A549 treated with CpdA at 1 μM for 4 hours (cell line): ENCODE measurements at places on chromosomes 4 and X. TPM values are rescaled to one million over a fixed set of nuclear protein-coding genes. Genes with fewer than 3 reads are reported as not detected.

The CT45A6 gene
- total RNA-seq = not detected in 5 replicates

The IL3RA gene
- total RNA-seq = 0.08 to 0.34 TPM (median 0.17 TPM) in 5 replicates

The PNCK gene
- total RNA-seq = 0.22 to 0.86 TPM (median 0.52 TPM) in 4 of 5 replicates, not detected in the other

The CSN1S1 gene
- total RNA-seq = not detected in 5 replicates

The NXF2 gene
- total RNA-seq = not detected in 5 replicates

The CCSER1 gene
- total RNA-seq = not detected in 5 replicates

The NDNF gene
- total RNA-seq = not detected in 5 replicates

The HOPX gene
- total RNA-seq = not detected in 5 replicates

The SULT1B1 gene
- 0.01 TPM in 1 of 5 replicates, not detected in the others for total RNA-seq

The TCEAL2 gene
- not detected in 5 replicates for total RNA-seq

The MEPE gene
- not detected in 5 replicates for total RNA-seq

The IL13RA2 gene
- 0.10 TPM in 1 of 5 replicates, not detected in the others for total RNA-seq

The RHOXF1 gene
- not detected in 5 replicates for total RNA-seq

The FRG2 gene
- 0.02 to 0.08 TPM in 2 of 5 replicates, not detected in the others for total RNA-seq

The SLITRK2 gene
- total RNA-seq = 0.01 TPM in 1 of 5 replicates, not detected in the others

The FRG1 gene
- total RNA-seq = 35.1 to 44.7 TPM (median 39.6 TPM) in 5 replicates

The LINC00632 gene
- 2.3 to 3.1 TPM (median 2.9 TPM) in 5 replicates for total RNA-seq

The TASL gene
- not detected in 5 replicates for total RNA-seq

The ARMCX2 gene
- total RNA-seq = 0.07 TPM in 1 of 5 replicates, not detected in the others

The SMARCA5 gene
- total RNA-seq = 18.4 to 28.7 TPM (median 21.5 TPM) in 5 replicates

The KCNE5 gene
- 0.12 to 0.21 TPM in 2 of 5 replicates, not detected in the others for total RNA-seq

The CPLX1 gene
- total RNA-seq = 0.57 to 0.93 TPM (median 0.69 TPM) in 5 replicates

The AR gene
- total RNA-seq = 3.4 to 4.1 TPM (median 3.5 TPM) in 5 replicates

The NHSL2 gene
- total RNA-seq = 0.33 to 0.49 TPM (median 0.42 TPM) in 5 replicates

The PNMA5 gene
- not detected in 5 replicates for total RNA-seq

The NPY5R gene
- total RNA-seq = not detected in 5 replicates

The TMEM255A gene
- total RNA-seq = 0.06 to 0.15 TPM (median 0.10 TPM) in 5 replicates

The HGFAC gene
- 0.09 to 0.55 TPM (median 0.16 TPM) in 5 replicates for total RNA-seq

The NDP gene
- total RNA-seq = not detected in 5 replicates

The NDST3 gene
- not detected in 5 replicates for total RNA-seq

The GPR34 gene
- 0.06 to 0.14 TPM (median 0.07 TPM) in 3 of 5 replicates, not detected in the others for total RNA-seq

The SLC2A9 gene
- total RNA-seq = 0.24 to 0.48 TPM (median 0.37 TPM) in 4 of 5 replicates, not detected in the other

The FAM241A gene
- total RNA-seq = 0.74 to 1.1 TPM (median 0.95 TPM) in 5 replicates

The MTMR8 gene
- total RNA-seq = 0.31 to 0.79 TPM (median 0.46 TPM) in 5 replicates

The SAT1 gene
- 348 to 477 TPM (median 412 TPM) in 5 replicates for total RNA-seq

The SPON2 gene
- 0.09 to 0.38 TPM (median 0.14 TPM) in 4 of 5 replicates, not detected in the other for total RNA-seq
